ENCODE measurements at places on chromosomes 11 and 22. TPM values are rescaled to one million over a fixed set of nuclear protein-coding genes. Genes with fewer than 3 reads are reported as not detected.
A peak's percentile ranks its signal among the peaks of the same experiment; 100 is the strongest.

DNA sequence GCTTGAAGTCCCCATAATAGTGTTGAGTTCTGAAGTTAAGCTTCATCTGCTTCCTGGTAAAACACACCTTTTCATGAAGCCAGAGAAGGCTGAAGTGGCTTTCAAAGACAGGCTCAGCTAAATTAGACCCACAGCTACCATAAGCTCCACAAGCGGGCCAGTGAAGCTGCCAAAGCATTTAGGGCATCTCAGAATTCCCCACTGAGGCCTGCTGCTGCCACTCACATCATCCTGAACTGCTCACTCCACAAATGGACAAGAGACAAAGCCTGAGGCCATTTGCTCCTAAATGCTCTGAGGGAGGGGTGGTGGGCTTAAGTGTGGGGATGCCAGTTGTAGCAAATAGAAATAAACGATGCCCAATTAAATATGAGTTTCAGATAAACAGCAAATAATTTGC, 14.6 kb downstream of the CCDC83 start:
- no peak for DNase-seq

GRCh38 chr22:17587629-17588028, 24.3 kb downstream of the SLC25A18 start:
- DNase-seq = peak; percentile 64

DNA sequence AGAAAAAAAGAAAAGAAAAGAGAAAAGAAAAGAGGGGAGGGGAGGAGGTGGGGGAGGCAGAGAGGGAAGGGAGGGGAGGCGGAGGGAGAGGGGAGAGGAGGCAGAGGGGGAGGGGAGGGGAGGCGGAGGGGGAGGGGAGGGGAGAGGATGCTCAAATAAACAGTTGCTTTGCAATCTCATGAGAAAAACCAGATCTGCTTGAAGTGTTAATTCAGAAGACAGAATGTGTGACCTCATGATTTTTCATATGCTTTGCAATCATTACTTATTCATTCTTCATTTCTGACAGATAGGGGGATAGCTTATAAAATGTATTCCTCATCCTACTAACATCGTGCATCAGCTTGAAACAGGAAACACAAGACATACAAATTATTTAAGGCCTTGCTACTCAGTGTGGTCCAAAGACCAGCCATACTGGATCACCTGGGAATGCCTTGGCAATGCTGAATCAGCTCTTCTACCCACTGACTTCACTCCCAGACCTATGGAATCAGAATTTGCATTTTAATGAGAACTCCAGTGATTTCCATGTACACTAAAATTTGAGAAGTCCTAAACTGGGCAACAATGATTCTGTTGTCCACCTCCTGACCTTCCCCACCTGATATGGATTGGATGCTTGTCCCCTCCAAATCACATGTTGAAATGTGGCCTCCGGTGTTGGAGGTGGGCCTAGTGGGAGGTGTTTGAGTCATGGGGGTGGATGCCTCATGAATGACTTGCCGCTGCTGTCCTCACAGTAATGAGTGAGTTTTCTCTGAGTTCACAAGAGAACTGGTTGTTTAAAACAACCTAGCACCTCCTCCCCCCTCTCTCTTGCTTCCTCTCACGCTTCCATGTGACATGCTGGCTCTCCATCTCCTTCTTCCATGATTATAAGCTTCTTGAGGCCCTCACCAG, 69.2 kb downstream of the CCDC34 start:
- no peak for DNase-seq

- no peak for DNase-seq
Observed at GRCh38 chr11:80815752-80816453, 1375.1 kb upstream of the TENM4 start.

- DNase-seq = no peak
Observed at GRCh38 chr11:94302776-94303175, 1.6 kb upstream of the IZUMO1R start.

GRCh38 chr11:10623797-10624761, 55.6 kb upstream of the LYVE1 start:
- DNase-seq = no peak

GRCh38 chr22:31085928-31086327, 4.8 kb downstream of the SMTN start:
- no peak for DNase-seq

- DNase-seq = no peak
Observed at GRCh38 chr11:41254966-41255365, 204.5 kb downstream of the LRRC4C start.

- peak; percentile 73 for DNase-seq
Observed at GRCh38 chr22:49258107-49259010, 569.3 kb downstream of the BRD1 start.

The POU2AF3 gene
- total RNA-seq = 0.58 TPM

The LIF gene
- total RNA-seq = 34.8 TPM

- DNase-seq = peak; percentile 75
Observed at GRCh38 chr11:2582351-2582945, 117.3 kb downstream of the KCNQ1OT1 start.

DNA sequence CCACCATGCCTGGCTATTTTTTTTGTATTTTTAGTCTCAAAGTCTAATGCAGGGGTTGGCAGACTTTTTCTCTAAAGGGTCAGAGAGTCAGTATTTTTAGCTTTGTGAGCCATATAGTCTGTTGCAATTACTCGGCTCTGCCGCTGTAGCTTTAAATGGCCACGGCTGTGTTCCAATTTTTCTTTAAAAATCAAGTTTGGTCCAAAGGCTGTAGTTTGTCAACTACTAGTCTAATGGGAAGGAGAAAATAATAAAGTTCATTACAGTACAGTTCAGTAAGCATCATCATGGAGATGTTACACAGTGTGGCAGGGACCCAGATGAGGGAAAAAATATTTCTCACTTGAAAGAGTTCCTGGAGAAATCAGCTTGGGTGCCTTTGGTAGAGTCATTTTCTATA, 107.6 kb downstream of the CSNK2A3 start:
- no peak for DNase-seq

GRCh38 chr11:106014035-106014434, 8.0 kb downstream of the MSANTD4 start:
- no peak for DNase-seq

DNA sequence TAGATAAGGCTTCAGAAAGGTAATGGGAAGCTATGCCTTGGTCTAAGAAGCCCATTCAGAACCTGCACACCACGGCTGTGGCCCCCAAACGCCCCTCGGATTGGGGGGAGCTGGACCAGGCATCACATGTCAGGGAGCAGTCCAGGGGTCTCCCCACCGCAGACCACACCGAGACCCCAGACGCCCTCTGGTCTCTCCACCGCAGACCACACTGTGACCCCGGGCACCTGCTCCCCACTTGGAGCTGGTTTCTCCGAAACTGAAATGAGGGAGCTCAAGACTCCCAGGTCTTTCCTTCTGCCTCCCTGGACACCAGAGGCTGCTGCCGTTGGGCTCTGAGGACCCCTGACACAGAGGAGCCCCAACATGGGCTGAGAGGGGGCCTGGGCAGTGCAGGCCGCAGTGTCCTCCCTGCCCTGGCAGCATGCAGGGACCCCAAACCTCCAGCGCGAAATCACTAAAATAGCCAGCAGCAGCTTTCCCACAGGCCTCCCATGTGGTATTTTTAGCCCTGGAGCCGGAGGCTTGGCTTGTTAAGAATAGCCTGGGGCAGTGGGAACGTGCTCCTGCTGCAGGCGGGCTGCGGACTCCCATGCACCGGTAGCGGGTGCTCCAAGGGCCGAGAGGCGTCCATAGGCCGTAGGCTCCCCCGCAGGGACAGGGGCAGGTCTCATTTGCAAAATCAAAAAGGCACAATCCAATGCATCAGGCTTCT, 7.7 kb downstream of the LINC01488 start:
- DNase-seq = no peak

Measured in mesenteric fat pad (tissue), 1 donor.